Endothelial cell (in vitro differentiated cells): ENCODE measurements at places on chromosomes 6 and 20.

- no peak for DNase-seq
Measured at GRCh38 chr6:54957698-54958097, 111.1 kb downstream of the FAM83B start.

DNA sequence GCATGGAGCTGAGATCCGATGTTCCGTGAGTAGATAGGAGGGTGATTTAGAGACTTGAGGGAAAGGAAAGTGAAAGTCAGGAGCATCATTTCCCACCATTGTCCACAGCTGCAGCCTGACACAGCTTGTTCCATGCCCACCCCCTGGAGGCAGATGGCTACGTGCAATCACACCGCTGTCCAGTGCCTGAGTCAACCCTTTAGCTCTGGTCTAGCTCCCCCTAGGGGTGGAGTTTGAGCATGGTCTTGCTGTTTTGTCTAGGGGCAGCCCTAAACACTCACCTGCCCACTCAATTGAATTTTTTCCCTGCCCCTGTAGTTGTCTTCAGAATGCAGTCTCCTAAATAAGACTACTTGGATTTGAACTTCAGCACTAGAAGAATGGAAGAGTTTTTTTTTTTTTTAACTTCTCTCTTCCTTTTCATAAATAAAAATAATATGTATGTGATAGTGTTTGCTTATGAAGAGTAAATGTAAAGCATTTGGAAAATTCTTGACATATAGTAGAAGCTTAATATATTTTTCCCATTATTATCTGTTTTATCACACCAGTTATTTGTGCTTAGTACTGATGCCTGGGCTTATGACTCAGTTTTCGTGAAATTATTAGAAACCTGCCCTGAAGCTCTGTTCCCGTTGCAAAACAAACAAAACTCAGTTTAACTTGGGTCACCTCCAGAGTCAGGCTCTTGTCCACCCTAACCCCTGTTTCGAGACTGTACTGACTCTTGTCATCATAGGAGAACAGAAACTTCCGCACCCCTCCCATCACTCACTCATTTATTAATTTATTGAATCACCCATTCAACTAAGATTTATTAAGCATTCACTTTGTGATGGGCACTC is 814.8 kb downstream of the MAFB start:
- DNase-seq: peak; percentile 92

DNA sequence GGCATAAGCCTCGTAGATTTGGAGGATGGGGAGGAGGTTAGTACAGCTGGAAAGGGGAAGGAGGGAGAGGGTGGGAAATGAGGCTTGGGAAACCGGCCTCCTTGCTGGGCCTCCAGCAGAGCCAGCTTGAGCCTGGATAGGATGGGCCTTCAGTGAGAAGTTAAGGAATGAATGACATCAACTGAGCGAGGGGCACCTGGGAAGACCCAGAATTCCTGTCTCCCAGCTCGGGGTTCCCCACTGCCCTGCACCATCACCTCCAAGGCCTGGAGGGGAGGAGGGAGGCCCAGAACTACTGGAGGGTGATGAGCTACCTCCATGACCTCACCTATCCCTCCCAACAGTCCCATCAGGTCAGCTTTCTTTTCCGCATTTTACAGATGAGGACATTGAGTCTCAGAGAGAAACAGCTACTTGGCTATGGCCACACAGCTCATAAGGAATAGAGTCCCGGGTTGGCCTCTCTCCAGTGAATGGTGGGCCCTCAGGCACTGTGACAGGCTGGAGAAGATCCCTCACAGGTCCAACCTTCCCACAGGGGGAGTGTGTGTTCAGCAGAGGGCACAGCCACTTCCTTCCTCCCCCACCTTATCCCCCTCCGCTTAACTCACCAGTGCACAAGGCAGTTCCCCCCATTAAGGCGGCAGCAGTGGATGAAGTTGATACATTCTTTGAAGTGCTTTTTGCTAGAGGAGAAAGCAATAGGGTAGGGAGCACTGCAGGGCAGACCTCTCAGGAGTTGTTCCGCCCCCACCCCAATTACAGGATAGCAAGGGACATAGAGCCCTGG is 6.8 kb downstream of the DUSP15 start:
- DNase-seq: no peak

DNA sequence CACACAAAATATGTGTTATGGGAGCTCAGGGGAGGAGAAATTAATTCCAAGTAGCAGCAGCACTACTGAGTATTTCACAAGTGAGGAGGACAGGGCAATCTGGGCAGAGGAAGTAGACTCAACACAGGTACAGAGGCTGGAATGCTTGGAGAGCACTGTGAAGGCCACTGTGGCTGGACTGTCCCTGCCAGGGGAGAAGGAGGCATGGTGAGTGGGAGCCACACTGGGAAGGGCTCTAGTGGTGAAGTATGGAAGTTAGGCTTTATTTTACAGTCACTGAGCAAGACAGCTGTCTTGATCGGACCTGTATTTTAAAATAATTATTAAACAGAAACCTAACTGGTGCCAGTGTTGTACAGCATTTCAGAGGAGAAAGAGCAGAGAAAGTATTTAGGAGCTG is 28.8 kb downstream of the FAM229B start:
- DNase-seq: no peak

DNA sequence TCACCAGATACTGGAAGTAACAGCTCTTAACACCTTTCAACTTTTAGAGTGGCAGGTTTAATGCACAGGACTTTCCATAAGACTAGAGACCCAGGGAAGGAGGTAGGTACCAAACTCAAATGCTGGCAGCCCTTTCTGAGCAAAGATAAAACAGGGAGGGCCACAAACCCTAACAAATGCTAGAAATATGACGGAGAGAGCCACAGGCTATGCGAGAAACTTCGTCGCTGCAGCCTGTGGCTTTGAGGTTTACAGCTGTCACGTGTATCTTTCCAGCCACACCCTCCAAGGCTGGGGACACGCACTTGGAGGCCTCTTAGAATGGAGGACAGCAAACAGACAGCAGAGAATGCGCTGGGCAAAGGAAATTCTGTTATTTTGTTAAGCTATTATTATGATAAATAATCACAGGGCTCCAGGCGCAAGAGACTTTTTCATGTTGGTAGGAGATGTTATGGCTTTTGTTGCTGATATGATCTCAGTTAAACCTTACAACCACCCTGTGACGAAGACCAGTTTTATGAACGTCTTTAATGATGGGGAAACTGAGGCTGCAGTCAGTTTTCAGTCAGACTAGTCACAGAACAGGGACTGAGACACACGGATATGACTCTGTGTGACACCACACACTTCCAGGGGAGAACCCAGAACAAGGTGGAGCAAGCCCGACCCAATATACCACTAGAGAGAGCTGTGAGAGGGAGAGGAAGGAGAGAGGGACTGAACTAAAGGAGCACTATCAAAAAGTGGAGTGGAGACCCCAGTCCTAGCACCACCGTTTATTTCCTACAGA is 2.0 kb downstream of the TRAM2 start:
- no peak for DNase-seq

GRCh38 chr6:143399775-143400174 is 50.7 kb downstream of the ADAT2 start:
- no peak for DNase-seq

GRCh38 chr6:42454428-42454791 is 2.7 kb upstream of the TRERF1 start:
- DNase-seq: peak; percentile 21

DNA sequence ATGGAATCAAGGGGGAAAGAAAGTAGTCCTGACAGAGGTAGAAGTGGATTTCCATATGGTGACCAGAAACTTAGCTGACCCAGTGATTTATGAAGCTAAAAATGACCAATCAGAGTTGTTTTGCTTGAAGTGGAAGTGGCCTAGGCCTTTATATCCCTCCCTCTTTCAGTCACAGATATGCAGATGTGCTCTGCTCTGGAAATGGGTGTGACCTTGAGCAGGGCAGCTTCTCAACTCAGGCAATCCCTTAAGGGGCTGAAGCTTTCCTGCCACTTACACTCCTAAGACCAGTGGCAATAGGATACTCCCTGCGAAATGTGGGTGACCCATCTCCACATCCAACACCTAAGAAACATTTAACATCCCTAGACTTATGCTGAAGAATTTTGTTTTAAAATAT is 256.6 kb downstream of the EYS start:
- no peak for DNase-seq

- no peak for DNase-seq
Measured at GRCh38 chr20:24605937-24606455, 136.6 kb downstream of the SYNDIG1 start.

DNA sequence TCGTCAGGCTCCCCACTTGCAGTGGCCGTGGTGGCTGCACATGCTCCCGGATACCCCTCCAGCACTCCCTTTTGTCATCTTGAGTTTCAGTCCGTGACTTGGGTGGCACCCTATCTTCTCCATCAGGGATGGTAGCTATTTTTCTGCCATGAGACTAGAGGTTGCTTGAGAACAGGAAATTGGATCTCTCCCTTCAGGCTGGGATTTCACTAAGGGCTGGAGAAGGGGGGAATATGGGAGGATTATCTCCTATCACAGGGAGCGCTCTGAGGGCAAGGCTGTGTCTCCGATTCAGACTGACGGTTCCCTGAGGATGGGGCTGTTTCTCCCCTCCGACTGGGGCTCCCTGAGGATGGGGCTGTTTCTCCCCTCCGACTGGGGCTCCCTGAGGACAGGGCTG is 123.1 kb downstream of the MRPL14 start:
- no peak for DNase-seq

- no peak for DNase-seq
Measured at GRCh38 chr6:96520171-96521115, 1.2 kb upstream of the UFL1 start.

GRCh38 chr6:33160728-33161344 is 31.4 kb downstream of the COL11A2 start:
- no peak for DNase-seq
